Fibroblast of gingiva (primary cell): ENCODE measurements at places on chromosomes 3 and 15.

DNA sequence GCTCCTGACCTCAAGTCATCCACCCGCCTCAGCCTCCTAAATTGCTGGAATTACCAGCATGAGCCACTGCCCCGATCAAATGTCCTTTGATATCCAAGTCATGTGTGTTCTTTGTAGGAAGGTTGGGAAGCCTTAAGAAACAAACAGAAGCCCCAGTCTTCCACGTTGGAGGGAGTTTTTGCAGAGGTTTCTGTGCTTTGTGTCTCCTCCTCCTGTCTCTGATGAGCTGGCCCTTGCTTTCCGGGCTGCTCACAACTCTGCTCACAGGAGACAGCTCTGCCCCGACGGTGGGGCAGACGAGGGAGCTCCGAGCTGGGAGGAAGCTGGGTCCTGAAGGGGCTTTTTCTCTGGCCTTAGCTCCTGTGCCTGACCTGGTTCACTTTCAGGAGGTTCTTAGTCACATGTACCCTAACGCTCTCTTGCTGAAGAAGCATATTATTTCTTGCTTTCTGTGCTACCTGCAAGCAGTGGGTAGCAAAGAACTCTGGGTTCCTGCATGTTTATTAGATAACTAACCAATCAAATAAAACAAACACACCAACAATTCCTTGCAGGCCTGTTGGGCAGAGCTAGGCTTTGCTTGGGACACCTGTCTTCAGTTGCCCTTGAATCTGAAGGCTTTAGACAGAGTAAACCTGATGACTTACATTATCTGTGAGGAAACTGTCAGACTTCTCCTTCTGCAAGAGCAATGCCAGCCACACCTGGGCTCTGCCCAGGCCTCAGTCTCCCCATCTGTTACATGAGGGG, 52.6 kb upstream of the SMAD6 start:
- DNase-seq, result no peak

DNA sequence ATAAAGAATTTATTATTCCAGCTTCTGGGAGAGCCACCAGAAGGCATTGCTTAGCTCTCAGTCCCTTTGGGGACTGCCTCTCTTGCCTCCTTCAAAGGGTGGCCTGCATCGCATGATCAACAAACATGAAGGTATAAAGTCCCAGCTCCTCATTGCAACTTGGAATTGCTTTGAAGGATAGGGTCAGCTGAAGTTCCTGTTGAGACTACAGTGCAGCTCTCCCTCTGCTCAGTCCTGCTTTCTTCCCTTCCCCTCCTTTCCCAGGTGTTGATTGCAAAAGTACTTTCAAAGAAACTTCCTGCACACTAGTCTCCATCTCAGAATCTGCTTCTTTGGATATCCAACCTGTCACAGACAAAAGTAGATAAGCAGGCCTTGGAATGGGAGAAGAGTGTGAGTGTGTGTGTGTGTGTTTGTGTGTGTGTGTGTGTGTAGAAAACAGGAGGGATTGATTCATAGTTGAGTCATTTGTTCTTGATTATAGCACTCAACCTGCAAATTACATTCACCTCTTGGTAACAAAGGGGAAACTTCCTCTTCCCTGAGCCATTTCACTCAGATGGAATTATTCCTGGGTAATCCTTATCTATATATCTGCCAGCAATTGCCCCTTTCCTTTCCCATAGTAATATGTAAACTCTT, 13.7 kb downstream of the CCR8 start:
- DNase-seq, result no peak

DNA sequence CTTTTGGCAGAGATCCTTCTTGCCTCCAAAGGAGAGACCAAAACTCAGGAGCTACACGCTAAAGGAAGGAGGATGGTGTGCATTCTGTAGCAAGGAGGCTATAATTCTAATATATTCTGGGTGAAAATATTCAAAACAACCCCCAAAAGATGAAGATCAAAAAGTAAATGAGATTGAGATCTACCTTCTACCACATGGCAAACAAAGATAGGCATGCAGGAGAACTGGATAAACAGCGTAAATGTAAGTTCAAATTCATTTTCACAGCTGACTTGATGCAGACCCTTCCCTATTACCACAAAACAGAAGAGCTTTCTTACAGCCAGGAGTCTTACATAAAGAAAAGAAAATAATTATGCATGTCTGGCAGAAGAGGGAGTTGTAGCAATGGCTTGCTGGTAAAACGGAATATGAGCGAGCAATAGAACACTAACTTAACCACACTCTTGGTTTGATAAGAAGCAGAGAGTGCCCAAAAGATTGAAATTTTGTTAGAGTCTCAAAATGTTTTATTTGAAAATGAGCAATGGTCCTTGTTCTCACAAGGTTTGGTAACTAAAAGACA, 272.7 kb downstream of the MECOM start:
- DNase-seq, result no peak

- DNase-seq, result peak; percentile 48
Measured at GRCh38 chr3:141411251-141411771, 43.0 kb downstream of the ZBTB38 start.

DNA sequence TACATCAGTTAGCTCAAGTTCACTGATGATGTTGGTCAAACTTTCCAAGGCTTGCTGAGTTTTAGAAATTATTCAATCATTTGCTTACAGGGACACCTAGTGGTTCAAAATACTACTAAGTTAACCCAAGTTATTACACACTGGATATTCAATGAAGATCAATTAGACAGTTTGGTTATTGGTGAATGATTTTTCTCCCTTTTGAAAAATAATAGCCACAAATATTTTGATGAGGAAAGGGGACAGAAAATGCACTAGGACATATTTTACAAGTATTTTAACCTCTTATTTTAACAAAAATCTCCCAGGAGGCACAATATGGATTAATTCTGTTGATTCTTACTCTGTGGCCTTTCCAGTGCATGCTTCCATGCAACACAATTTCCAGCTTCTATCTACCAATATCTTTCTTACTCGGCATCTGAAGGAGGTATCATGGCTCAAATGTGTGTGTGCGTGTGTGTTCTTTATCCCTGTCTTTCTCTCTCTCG, 20.1 kb upstream of the GOLGA6L2 start:
- no peak for DNase-seq

- DNase-seq, result no peak
Measured at GRCh38 chr15:49320351-49320750, 102.7 kb upstream of the FGF7 start.

- no peak for DNase-seq
Measured at GRCh38 chr3:171257251-171258203, 202.7 kb downstream of the TNIK start.

DNA sequence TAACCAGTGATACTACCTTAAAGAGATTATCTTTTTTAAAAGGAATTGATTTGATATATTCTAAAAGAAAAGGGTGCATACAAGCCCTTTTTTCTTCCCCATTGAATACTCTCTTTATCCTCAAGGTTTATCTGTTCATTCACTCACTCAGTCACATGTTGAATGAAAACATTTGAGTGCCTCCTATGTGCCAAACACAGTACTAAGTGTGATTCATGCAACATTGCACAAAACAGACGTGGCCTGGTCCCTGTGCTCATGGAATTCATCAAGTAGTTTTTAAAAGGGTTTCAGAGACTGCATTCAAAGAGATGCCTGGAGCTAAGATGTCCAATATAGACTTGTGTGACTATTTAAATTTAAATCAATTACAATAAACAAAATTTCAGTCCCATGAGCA, 462.2 kb upstream of the MDFIC2 start:
- DNase-seq, result no peak

DNA sequence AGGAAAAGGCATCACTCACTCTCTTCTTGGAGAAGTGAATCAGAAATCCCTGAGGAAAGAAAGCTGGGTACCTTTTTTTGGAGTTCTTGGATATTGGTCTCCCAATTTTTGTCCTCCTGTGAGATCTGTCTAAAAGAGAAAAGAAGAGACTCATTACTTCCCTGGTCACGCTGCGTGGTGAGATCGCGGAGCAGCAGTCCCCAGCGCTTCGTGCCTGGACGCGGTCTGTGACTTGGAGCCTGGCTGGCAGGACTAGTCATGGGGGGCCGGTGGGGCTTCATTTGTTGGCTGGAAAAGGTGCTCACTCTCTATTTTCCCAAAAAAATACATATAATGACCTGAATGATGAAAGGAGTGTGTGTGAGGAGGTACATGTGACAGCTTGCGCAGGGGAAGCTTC, 144.0 kb downstream of the OCA2 start:
- DNase-seq, result no peak

- DNase-seq, result peak; percentile 29
Measured at GRCh38 chr3:15339786-15340215, 7.4 kb upstream of the SH3BP5 start.

- DNase-seq, result no peak
Measured at GRCh38 chr3:25145176-25145575, 282.9 kb upstream of the RARB start.

DNA sequence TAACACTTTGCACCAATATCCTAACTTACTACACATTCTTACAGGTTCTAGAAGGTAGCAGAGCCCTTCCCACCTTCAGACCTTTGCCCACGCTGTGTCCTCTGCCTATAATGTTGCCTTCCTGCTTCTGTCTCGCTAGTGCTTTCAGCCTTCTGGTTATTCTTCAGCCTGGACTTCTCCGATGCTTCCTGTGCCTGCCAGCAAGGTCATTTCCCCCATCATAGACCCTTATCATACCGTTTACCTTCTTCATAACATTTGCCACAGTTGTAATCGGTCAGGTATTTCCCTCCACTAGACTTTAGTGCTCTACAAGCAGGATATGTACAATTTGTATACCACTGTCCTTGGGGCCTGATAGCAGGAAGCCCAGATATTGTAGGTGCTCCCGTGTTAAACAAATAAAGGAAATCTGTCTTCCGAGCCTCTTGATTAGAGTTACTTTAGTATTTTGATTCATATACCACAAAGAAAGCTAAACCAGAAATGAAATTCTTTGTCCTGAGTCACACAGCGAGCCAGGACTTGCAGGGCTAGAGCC, 35.8 kb upstream of the CMTM7 start:
- DNase-seq, result no peak

DNA sequence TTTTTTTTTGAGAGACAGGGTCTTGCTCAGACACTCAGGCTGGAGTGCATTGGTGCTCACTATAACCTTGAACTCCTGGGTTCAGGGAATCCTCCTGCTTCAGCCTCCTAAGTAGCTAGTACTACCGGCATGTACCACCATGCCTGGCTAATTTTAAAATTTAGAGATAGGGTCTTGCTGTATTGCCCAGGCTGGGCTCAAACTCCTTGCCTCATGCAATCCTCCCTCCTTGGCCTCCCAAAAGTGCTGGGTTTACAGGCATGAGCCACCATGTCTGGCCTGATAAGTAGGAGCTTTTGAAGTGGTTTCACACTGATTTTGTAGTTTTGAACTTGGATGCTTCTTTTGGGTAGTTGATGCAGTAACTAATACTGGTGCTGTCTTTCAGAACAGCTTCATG, 7.8 kb downstream of the MAP2K1 start:
- no peak for DNase-seq

- DNase-seq, result no peak
Measured at GRCh38 chr15:74624020-74624602, 8.5 kb downstream of the CLK3 start.

DNA sequence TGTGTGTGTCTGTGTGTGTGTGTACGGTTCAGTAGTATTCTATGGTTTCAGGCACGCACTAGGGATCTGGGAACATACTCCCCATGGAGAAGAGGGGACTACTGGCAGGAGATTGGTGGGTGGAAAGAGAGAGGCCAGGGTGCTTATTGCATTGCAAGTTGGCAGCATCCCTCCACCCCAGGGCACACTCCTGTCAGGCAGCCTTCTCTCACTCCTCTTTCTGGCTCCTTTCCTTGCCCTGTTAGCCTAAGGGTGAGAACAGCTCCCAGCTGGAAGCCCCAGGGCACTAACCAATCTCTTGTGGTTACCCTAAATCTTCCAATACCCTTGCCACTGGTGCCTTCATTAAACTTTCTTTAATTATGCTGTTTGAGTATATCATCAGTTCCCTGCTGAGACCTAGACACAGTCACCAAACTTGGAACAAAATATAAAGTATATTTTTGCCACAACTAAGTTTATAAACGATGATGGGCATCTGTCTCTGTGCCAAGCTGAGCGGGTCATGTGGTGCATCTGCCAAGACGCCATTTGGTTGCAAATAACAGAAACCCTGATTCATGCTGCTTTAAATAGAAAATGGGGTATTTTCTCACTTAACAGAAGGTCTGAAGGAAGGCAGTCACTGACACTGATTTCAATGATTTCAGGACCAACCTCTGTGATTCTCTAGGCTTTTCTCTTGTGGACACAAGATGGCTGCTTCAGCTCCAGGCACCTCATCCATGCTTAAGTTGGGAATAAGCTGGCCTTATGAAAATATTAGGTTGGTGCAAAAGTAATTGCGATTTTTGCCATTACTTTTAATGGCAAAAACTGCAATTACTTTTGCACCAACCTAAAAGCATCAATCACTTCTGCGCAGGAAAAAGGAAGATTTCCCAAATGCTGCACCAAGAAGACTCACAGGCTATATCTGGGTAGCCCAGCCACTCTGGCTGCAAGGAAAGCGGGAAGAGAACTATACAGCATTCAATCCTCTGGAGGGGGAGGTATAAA, 476.9 kb upstream of the PROK2 start:
- DNase-seq, result peak; percentile 26

DNA sequence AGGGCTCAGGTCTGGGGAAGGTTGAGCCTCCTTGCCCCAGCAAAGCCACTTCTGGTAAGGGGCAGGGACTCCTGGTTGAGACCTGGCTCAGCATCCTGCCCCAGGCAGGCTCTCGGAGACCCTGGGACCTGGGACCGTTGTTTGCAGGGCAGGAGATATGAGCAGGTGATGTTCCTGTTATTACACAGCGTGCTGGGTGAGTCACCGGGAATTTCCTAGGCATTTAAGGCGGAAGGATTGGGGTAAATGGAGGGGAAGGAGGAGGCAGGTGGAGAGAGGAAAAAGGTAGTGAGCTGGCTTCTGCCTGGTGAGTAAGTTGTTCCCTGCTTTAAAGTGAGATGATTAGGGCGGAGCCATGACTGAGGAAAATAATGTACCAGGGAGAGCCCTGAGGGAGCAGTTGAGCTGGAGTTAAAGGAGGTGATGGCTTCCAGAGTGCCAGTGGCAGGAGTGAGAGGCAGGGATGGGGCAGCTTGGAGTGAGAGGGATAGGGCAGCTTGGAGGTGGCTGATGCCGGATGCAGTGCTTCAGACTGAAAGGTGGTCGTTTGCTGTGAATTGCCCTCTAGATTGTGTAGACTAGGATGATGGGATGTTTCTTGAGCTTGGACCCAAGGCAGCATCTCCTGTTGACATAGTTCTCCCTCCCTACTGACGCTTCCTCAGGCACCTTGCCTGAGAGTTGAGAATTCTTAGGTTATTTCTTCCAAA, 79.4 kb downstream of the AAGAB start:
- no peak for DNase-seq

DNA sequence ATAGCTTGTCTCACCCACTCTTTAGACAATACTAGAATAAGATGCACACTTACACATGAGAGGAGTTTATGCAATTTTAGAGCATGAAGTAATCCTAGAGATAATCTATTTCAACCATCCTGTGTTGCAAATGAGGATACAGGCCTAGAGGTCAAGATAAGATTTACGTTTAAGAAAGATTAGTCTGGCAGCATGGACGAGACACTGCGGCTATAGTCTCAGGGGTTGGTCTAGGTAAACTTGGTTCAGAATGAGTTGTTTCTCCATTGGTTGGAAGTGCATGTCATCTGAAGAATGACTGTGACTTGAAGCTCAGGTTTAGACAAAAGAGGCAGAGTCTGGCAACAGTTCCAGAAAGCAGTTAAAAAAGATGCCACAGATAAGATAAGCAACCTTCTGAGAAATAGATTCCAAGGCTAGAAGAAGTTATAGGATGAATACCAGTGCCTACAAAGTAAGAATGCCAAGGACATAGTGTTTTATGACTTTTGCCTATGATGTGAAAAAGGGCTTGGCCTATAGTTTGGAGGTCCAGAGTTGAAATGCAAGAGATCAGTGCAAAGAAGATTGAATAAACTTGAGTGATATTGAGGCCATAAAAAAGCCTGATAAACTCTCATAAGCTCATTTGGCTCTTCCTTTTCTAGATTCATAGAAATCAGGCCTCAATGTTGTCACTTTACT, 631.0 kb downstream of the SQOR start:
- no peak for DNase-seq
